GM12892 (cell line): ENCODE measurements at places on chromosomes 4 and X.
A peak's percentile ranks its signal among the peaks of the same experiment; 100 is the strongest.

DNA sequence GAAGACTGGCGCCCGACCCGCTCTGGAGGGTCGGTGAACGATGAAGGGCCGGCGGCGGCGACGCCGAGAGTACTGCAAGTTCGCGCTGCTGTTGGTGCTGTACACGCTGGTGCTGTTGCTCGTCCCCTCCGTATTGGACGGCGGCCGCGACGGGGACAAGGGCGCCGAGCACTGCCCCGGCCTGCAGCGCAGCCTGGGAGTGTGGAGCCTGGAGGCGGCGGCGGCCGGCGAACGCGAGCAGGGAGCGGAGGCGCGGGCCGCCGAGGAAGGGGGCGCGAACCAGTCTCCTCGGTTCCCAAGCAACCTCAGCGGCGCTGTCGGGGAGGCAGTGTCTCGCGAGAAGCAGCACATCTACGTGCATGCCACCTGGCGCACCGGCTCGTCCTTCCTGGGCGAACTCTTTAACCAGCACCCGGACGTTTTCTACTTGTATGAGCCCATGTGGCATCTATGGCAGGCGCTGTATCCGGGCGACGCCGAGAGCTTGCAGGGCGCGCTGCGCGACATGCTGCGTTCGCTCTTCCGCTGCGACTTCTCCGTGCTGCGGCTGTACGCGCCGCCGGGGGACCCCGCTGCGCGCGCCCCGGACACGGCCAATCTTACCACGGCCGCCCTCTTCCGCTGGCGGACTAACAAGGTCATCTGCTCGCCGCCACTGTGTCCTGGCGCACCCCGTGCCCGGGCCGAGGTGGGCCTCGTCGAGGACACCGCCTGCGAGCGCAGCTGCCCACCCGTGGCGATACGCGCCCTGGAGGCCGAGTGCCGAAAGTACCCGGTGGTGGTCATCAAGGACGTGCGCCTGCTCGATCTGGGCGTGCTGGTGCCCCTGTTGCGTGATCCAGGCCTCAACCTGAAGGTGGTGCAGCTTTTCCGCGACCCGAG, 568 bp downstream of the CHST7 start:
- no peak for DNase-seq

- DNase-seq: no peak
Observed at GRCh38 chrX:107676559-107677378, 48.5 kb downstream of the PRPS1 start.

DNA sequence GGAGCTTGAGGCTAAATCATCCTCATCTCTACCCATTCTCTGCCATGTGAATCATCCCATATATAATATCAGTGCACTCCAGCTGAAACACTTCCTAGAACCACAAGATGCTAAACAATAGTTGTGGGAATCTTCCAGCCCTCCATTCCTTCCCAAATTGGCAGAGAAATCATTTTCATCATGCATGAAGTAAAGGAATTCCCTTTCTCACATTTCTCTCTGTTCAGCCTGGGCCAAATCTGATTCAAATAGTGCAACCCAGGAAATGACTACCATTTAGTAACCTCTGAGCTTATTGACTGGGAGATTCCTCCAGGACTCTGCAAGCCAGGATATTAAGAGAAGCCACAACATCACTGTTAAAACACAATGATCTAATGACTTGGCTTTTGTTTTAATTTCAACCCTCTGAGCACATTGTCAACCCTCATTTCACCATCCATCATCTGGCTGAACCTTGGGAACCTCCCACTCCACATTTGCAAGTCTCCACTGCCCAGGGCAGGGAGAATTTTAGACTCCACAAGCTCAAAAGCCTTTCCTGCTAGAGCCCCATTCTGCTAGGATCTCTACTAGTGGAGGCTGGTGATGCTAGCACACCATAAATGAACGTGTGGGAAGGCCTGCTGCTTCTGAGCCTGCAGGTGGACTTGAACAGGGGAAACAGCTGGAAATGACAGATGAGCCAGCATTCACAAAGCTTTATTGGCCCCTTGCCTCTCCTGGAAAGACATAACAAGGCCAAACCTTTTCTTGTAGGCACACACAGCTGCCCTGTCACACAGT, 133.9 kb downstream of the TET2 start:
- no peak for DNase-seq

DNA sequence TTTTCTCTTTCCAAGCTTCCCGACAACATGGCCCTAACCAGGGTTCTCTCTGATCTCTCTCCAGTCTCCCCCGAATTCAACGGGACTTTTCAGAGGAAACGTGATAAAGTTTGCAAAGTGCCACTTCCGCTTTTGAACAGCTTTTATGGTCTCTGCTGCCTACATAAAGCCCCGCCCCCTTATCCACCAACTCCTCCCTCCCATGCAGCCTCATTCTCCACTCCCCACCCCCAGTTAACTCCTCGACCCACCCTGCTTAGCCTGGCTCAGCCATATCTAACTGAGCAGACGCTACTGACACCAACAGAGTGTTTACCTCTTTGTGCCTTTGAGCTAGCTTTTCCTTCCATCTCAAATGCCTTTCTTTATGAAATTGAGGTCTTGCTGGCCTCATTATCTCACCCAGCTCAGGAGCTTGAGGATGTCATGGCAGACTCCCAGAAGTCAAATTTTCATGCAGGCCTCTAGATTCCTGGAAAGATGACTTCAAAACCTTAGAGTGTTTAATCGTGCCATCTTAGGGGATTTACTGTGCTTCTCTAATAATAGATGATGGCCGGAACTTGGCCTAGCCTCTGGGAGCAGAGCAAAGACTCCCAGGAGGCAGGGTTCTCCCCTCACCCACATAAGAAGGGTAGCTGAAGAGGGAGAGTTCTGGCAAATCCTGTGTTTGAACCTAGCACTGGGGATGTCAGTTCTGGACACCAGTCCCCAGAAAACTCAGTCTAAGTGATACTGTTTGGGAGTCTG, 606.0 kb downstream of the BCOR start:
- no peak for DNase-seq

GRCh38 chr4:39913471-39913870, 64.2 kb downstream of the PDS5A start:
- DNase-seq: no peak

DNA sequence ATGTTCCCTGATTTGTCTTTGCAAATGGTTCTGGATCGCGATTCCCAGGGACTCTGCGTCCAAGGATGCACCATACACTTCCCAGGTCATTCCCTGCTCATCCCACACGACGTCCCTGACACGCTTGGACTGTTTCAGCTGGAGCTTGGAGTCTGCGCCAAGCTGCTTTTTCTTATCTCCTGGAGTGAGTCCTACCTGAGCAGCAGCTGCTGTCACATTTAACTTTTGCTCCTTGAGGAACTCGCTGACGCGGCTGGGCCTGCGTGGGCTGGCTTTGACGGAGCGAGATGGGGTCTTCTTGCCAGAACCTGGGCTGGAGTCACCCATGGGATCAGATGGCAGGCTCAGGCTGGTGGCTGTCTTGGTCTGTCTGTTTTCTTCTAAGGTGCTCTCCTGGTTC, 59.6 kb downstream of the GPRIN3 start:
- no peak for DNase-seq

DNA sequence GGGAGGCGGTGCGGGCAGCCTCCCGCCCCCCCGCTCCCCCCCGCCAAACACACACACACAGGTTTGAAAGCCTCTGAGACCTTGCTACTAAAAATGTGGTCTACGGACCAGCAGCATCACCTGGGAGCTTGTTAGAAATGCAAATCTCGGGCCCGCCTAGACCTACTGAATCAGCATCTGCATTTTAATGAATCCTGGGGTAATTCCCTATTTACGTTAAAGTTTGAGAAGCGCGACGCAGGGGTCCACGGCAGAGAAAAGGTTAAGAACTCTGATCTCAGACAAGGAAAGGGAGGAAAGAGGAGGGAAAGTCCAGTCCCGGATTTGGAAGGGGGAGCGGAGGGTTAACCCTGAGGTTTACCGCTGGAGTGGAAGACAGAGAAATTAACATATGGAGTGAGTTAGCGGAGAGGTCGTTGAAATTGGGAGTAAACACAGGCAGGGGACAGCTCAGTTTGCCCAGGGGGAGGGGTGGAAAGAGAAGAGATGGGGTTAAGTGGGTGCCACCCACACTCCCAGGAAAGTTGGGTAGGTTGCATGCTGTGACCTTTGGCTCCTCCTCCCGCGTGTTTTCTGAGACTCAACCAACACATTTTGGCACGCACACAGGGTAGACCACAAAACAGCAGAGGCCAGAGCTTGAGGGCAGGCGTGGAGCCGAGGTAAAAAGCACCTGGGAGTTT, 483.6 kb downstream of the BCOR start:
- DNase-seq: peak; percentile 28

GRCh38 chrX:85591536-85591935, 212.1 kb upstream of the POF1B start:
- no peak for DNase-seq

- DNase-seq: no peak
Observed at GRCh38 chr4:10403633-10404445, 53.4 kb downstream of the ZNF518B start.

GRCh38 chr4:119517361-119518229, 111.0 kb downstream of the PDE5A start:
- no peak for DNase-seq

- DNase-seq: no peak
Observed at GRCh38 chr4:169372791-169373190, 102.0 kb upstream of the SH3RF1 start.

GRCh38 chr4:53830511-53830910, 233.9 kb downstream of the CHIC2 start:
- no peak for DNase-seq

GRCh38 chrX:116111934-116112595, 58.5 kb upstream of the AGTR2 start:
- DNase-seq: no peak

GRCh38 chr4:3363411-3364141, 70.8 kb downstream of the RGS12 start:
- DNase-seq: no peak

DNA sequence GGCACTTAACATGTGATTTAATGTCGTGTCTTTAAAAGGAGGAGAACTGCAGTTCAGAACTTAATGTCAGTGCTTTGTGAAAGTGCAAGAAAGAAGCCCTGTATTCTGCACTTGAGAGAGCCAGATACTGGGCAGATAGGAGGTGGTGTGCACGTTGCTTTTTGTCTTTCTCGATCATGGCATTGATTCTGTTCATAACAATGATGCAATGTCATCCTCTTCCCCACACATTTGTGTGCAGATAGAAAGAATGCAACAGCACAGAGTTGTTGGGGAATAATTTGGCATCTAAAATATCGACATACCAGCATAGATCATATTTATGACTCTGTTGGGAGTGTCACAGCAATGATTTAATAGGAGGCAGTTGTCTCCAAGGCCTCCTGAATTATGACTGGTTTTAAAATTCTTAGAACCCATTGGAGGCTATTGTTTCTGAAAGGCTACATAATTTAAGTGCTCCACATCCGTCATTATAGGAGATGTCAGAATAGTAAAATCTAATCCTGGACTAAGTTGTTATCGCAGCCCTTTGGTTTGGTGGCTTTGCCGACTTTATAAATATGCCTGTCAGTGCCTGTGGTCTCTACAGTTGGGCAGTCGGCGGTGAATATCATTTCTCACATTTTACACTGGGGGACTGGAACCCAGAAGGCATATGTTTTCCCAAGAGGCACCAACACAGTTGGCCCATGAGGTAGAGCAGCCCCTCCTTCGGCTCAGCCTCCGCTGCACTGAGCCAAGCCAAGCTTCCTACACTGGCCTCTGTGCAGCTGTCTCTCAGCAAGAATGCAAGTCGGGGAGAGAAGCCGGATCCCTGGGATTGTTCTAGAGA, 124.9 kb downstream of the PTTG2 start:
- DNase-seq: no peak

DNA sequence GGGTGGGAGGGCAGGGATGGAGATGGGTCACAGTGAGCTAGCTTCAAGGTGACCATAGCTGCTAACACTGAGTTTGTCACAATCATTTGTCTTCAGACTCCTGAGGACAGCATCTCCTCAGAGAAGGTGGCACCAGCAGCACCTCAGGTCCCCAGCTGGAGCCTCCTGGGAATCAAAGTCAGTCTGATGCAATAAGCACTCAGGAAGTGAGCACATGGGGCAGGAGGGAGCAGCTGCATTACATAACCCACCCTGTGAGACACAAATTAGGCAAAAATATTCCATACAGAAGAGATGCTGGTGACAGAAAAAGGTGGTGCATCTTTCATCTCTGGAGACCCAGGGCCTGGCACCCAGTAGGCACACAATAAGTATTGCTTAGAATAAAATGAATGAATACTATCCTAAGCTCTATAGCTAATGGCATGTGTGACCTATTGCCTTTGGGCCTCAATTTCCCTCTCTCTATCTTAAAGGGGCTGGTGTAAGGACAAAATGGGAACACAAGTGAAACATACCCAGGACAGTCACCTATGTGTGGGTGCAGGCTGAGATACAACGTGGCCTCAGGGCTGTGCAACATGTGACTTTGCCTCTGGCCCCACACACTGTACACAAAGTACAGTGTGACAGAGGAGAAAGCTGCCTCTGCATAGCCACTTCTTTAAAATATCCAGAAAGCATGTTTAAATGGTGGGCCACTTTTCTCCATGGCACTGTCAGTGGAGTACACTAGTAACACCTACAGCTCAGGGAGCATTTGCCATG, 37.1 kb downstream of the SLC39A8 start:
- no peak for DNase-seq
